Inflammatory macrophage treated with lipopolysaccharide for 4 hours (primary cell): ENCODE measurements at places on chromosomes 11 and 22.

- DNase-seq: no peak
These were observed 428.4 kb downstream of the MN1 start for GRCh38 chr22:27372969-27373670.

DNA sequence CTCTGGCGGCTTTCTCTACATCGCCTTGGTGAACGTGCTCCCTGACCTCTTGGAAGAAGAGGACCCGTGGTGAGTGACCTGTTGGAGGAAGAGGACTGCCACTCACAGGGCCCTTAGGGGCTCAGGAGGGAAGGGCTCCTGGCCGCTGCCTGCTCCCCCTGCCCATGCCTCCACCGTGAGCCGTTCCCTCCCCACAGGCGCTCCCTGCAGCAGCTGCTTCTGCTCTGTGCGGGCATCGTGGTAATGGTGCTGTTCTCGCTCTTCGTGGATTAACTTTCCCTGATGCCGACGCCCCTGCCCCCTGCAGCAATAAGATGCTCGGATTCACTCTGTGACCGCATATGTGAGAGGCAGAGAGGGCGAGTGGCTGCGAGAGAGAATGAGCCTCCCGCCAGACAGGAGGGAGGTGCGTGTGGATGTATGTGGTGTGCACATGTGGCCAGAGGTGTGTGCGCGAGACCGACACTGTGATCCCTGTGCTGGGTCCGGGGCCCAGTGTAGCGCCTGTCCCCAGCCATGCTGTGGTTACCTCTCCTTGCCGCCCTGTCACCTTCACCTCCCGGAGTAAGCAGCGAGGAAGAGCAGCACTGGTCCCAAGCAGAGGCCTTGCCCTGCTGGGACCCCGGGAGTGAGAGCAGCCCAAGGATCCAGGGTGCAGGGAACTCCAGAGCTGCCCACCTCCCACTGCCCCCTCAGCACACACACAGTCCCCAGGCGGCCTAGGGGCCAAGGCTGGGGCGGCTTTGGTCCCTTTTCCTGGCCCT, 6.9 kb downstream of the SLC39A13 start:
- no peak for DNase-seq

GRCh38 chr11:122036018-122036417, 80.0 kb downstream of the BLID start:
- DNase-seq: no peak

DNA sequence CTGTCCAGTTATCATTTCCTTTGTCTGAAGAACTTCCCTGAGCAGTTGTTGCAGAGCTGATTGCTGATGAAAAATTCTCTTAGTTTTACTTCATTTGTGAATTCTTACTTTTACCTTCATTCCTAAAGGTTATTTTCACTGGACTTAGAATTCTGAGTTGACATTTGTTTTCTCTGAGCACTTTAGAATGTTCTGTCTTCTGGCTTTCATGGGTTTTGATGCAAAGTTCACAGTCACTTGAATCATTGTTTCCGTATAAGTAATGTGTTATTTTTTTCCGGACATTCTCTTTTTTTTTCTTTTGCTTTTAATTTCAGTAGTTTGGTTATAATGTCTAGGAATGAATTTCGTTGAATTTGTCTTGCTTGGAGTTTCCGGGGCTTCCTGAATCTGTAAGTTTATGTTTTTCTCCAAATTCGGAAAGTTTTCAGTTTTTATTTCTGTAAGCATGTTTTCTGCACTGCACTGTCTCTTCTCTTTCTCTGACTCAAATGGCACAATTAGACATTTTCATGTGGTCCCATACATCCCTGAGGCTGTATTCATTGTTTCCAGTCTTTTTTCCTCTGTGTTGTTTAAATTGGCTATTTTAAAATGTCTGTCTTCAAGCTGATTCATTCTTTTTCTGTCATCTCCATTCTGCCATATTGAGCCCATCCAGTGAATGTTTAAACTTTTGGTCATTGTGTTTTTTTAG, 68.5 kb upstream of the NARS2 start:
- no peak for DNase-seq

DNA sequence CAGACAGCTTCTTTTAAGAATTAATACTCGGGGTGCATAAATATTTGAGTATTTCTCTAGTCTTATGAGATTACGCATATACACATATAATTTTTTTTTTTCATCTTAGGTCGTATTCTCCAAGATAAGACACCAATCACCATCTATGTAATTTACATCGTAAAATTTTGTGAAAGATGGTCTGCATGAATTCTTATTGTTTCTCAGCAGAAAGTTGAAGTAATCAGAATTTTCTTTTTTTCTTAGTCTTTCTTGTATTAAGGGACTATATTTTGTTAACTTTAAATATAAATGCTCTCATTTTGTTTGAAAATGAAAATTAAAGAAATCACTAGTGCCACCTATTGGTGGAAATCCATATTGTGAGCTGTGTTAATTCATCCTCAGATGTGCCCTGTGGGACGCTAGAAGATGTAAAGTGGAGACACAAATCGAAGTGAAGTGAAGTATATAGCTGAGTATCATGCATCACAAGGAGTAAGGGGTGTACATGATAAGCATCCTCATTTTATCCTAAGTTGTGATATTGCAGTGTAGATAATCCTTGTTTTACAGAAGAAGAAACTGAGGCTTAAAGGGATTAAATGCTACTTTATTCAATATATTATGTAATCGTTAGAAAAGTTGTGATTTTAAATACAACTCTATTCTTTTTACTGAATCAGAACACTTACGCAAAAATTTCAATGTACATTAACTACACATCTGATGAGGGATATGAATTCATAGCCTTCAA, 2084.3 kb downstream of the LRRC4C start:
- DNase-seq: peak; percentile 44

GRCh38 chr22:38890377-38890776, 18.4 kb upstream of the CBX6 start:
- no peak for DNase-seq

- DNase-seq: no peak
These were observed 251.2 kb downstream of the TENM4 start for GRCh38 chr11:79189601-79190000.

DNA sequence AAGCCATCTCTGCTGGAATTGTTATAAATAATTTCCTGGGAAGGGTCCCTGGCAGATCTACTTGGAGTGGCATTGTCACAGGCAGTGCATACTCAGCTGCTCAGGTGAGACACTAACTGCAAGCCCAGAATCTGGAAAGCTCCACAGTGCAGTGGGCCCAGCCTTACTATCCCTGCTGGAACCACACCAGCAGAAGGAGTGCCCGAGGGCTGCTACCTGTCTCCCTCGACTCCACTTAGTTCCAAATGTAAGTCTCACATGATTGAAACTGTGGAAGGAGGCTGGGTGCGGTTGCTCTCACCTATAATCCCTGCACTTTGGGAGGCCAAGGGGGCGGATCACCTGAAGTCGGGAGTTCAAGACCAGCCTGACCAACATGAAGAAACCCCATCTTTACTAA, 14.3 kb upstream of the SYVN1 start:
- no peak for DNase-seq

DNA sequence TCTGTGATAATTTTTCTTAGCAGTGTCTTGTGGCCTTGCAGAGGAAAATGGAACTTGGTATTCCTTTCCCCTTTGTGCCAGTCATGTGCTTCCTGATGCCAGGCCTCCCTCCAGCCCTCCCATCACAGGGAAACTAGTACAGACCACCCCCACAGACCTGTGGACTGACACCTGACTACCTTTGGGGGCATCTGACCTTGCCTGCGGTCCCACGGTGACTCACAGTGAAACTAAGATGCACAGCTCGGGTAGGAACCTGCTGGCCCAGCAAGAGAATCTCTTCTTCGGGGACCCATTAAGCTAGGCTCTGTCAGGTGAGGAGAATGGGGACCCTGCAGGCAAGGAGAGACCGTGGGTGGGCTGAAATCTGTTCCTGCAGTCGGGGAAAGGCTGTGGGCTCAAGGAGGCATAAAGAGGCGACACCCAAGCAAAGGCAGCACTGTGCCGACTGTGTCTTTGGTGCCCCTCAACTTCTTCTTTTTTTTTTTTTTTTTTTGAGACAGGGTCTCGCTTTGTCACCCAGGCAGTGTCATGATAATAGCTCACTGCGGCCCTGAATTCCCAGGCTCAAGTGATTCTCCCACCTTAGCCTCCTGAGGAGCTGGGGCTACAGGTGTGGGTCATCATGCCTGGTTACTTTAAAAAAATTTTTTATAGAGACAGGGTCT, 20.8 kb upstream of the PEX26 start:
- no peak for DNase-seq

DNA sequence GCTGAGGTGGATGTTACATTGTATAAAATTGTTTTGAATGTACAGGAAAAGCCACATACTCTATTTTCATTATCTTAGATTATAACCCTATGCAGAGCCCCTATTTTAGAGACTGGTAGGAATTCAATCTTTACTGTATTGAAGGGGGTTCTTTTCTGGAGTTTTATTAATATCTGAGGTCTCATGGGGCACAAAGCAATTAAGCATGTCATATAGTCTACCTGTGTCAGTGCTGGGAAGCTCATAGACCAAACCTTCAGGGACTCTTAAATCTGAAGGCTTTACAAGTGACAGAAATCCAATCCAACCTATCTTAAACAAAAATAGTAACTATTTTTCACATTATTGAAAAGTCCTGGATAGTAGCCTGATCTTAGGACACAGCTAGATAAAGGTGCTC, 733.7 kb downstream of the NELL1 start:
- no peak for DNase-seq

DNA sequence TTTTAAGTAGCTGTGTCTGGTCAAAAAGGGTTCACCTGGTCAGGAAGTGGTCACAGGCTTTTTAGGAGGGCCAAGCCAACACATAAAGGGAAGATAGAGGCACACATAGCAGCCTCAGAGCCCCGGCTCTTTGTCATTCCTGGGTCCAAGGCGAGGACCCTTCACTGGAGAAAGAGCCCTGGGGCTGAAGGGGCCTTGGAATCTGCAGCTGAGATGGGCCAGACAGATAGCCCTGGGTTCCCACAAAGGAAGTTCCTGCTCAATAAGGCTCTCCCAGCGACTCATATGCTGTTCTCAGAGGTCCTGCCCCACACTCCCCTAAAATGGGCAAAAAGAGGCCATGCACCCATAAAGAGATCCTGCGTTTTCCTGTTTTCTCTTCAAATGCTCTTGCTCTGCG, 77.7 kb downstream of the LINC01488 start:
- no peak for DNase-seq
